Activated CD4-positive, alpha-beta T cell treated with anti-CD3 and anti-CD28 coated beads for 1 hour (primary cell): ENCODE measurements at places on chromosomes 11 and 22.

- peak; percentile 62 for DNase-seq
Measured at GRCh38 chr22:37681556-37682049, 4.5 kb upstream of the NOL12 start.

GRCh38 chr11:122663056-122663740, 7.7 kb downstream of the UBASH3B start:
- DNase-seq, result no peak

- no peak for DNase-seq
Measured at GRCh38 chr22:36965696-36966095, 52.3 kb downstream of the CSF2RB start.

DNA sequence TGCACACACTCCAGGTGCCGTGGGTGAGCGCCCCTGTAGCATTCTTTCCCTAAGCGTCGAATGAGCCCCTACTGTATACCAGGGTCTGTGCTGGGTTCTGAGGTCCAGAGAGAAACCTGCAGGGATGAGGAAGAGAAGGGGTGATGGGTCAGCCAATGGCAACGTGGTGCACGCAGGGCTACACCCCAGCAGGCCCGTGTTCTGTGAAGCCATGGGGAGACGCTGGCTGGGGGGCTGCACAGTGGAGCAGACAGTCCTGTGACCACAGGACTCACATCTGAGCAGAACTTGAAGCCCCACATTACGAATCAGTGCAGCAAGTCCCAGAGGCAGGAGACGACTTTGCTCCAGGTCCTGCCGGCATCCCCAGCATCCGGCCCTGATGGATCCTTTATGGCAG, 1481.4 kb downstream of the BRD1 start:
- DNase-seq, result no peak

DNA sequence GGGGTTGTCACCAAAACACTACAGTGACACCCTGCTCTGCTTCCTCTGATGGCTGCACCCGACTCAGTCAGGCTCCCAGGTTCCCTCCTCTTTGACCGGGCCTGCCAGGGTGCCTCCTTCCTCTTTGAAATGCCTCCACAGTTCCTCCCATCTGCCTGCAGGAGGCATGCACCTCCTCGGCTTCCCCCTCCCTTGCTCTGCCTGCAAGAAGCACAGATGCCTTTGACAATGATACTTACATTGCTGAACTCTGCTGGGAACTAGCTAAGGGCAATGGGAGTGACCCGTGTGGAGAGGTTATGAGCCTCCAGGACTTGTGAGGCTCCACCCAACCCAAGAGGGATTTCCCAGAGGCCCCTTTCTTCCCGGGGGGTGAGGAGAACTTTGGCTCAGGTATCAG, 674.1 kb downstream of the OPCML start:
- no peak for DNase-seq

DNA sequence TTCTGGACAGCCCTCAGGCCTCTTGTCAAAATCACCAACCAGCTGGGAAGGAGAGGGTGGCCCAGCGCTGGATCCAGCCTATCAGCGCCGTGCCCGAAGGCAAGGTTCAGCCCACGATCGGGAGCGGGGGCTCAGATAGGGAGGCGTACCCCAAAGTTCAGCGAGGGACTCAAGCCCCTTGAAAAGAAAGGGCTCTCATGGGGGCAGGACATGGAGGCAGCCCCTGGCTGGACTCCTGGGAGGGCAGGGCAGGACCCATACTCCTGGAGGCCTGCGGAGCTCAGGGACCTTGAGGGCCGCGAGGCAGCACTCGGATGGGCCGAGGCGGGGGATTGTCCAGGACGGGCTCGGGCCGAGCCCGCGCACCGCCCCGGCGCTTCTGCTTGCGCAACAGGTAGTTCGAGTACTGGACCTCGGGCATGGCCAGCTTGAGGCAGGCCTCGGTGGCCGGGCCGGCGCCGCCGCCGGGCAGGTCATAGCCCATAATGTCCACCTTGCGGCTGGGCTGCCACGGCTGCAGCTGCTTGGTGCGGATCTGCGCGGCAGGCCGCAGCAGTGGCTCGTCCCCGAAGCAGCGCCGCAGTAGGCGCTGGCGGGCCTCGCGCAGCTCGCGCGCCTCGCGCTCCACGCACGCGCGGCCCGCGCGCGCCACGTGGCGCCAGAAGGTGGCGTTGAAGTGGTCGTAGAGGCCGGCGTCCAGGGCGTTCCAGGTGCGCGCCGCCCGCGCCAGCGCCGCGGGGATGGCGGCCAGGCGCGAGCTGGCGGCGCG, 6.5 kb downstream of the GAL3ST3 start:
- no peak for DNase-seq

DNA sequence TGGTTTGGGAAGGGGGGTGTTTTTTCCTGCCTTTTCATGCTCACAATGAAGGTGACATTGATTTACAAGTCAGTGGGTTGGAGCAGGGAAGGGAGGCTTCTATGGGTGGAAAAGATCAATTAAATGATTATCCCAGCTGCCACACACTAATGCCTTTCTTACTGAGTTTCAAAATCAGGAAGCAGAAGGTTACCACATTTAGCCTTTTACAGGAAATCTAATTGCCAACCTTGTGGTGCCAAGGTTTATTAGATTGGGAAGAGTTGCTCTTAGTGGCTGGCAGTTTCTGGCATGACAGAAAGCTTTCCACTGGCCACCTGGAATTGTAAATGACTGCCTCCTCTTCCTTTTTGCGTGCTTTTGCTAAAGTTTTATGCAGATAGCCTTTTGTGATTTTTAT, 98.7 kb downstream of the NAV2 start:
- DNase-seq, result no peak

- no peak for DNase-seq
Measured at GRCh38 chr11:126592496-126593410, 237.3 kb downstream of the ST3GAL4 start.

DNA sequence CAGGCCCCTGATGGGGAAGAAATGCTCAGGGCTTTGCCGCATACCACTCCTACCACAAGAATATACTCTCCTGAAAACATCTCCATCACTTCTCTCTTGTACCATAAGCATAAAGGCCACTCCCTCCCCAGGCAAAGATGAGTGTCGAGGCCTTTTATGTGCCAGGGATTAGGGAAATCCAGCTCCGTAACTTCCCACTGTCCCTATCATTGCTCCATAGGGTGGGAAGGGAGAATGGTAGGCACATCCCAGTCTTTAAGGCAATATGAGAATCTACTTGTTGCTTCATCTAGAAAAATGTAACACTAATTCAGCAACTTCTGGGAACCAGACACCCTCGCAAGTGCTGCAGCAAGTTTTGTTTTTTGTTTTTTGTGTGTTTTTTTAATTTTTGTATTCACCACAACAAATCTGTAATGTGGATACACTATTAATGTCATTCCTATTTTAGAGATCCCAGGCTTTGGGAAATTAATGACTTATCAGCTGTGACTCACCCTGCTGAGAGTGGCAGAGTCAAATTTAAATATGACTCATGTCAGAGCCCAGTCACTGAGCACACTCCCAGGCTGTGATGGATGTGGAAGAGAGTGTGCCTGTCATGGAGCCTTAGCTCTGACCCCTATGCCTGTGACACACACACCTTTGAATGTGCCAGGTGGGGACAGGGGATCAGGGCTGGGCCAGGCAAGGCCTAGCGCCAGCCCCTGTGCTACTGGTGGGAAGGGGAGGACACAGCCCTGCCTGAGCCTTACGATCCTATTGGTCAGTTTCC, 23.4 kb downstream of the PANX1 start:
- DNase-seq, result no peak

GRCh38 chr11:28835317-28835716, 727.1 kb downstream of the METTL15 start:
- no peak for DNase-seq

GRCh38 chr11:118133816-118134215, 18.8 kb downstream of the SCN4B start:
- no peak for DNase-seq

DNA sequence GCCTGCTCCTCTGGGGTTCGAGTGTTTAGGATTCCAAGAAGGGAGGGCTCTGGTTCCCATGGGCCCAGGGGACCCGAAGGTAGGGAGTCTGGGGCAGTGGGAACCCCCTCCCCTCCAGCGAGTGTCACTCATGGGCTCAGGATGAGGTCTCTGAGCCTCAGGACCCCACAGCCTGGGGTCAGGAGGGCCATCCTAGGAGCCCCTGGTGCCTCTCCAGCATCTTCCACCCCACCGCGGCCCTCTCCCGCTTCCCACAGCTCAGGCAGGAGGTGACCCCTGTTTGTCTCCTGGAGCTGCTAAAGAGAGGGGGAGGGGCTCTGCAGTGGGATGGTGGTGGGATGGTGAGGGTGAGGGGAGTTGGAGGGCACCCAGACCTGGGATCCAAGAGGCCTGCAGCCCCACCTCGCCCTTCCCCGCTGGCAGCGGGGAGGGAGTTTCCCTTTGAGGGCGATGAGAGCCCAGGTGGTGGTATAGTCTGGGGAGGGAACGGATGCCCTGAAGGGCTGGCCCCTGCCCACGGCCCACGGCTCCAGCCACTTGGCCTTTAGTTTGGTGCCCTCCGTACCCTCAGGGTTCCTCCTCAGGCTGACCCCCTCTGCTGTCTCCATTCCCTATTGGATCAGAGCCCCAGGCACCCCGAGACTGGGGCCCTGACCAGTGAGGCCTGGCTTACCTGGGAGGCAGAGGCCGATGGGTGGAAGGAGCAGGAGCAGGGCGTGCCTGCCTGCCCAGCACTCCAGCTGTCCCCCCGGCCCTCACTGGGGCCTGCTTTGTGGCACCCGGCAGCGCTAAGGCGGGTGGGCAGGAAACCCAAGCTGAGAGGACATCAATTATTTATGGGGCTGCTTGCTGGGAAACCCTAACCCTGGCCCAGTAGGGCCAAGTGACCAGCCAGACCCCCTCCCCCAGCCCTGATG, 1.1 kb upstream of the CABP4 start:
- no peak for DNase-seq

GRCh38 chr11:77821349-77821851, 456 bp downstream of the AAMDC start:
- DNase-seq, result no peak

DNA sequence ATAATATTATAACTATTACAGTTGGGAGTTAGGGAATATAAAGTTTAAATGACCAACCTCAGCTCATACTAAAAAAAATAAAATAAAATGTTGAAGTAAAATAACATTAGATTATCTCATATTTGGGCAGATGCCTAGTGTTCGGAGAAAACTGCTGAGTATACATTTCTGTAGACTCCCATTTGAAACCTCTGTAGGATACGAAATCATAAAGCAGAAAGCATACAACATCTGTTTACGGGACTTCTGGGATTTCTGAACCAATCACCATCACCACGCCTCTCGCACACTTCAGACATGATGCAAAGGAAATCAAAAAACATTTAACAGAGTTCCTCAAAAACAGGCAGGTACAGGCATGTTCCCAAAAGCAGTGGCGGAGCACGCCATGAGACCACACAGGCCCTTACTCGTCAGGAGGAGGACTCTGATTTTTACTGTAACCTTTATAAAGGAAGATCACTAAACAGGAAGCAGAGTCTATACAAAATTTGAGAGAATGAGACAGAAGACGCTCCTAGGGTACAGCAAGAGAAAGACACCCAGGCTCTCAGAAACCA, 8.6 kb downstream of the ZNF195 start:
- no peak for DNase-seq

GRCh38 chr11:64003807-64004589, 17.8 kb downstream of the OTUB1 start:
- no peak for DNase-seq

DNA sequence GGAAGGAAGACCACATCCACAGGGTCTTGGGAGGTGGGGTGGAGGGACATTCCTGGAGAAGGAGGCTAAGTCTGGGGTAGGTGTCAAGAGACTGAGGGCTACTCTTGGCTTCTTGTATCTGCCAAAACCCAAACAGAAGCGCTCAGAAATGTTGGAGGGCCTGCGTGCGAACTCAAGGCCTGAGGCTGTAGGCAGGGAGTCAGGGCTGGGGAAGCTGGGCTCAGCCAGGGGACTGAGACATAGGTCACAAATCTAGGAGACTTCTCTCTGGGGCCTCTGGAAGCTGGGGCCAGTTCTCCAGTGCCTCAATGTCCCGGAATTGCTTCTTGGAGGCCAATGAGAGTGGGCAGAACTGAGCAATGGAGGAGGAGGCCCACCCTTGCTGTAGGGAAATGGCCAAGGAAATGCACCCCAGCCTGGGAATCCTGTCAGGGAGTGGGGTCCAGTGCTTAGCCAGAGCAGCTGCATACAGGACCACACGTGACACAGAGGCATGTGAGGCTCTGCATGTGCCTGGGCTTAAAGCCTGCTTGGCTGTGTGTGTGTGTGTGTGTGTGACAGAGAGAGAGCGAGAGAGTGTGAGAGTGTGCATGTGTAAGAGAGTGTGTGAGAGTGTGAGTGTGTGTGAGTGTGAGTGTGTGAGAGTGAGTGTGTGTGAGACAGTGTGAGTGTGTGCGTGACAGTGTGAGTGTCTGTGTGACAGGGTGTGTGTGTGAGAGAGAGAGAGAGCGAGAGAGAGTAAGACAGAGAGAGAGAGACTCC, 141.3 kb downstream of the ST3GAL4 start:
- no peak for DNase-seq
